Nasal cavity respiratory epithelium epithelial cell of viscerocranial mucosa (primary cell): ENCODE measurements at places on chromosomes 3 and 15. TPM values are rescaled to one million over a fixed set of nuclear protein-coding genes. Genes with fewer than 3 reads are reported as not detected.

The ARHGEF3 gene
- total RNA-seq = 9.6 and 36.2 TPM in 2 replicates

The TRANK1 gene
- 1.4 and 18.7 TPM in 2 replicates for total RNA-seq

The LIPH gene
- total RNA-seq = 2.4 and 4.7 TPM in 2 replicates

The RLBP1 gene
- 0.28 TPM in 1 of 2 replicates, not detected in the other for total RNA-seq

The ARHGAP31 gene
- total RNA-seq = under 0.01 and 0.85 TPM in 2 replicates

The PLS1 gene
- 25.1 and 32.1 TPM in 2 replicates for total RNA-seq

The WNT5A gene
- total RNA-seq = 7.5 and 11.9 TPM in 2 replicates

The GOLGA8O gene
- total RNA-seq = 0.34 TPM in 1 of 2 replicates, not detected in the other
